ENCODE measurements at places on chromosomes 2 and 18.

- peak; percentile 85 for DNase-seq
Measured at GRCh38 chr2:112482309-112483041, 519 bp downstream of the TTL start.

DNA sequence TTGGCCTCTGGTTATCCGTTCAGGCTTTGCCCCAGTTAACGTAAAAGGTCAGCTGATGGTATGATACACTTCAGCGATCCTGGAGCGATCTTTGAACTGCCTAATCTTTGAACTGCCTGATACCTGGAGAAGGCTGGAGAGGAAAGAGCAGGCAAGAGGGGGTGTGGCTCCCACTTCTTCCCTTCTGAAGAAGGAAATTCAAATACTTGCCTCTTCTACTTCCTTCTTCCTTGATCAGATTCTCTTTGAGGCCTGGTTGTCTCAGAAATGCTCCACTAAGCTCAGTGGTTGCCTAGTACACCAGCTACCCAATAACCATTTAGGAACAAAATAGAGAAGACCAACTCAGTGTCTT, 619 bp downstream of the GALM start:
- DNase-seq = no peak

DNA sequence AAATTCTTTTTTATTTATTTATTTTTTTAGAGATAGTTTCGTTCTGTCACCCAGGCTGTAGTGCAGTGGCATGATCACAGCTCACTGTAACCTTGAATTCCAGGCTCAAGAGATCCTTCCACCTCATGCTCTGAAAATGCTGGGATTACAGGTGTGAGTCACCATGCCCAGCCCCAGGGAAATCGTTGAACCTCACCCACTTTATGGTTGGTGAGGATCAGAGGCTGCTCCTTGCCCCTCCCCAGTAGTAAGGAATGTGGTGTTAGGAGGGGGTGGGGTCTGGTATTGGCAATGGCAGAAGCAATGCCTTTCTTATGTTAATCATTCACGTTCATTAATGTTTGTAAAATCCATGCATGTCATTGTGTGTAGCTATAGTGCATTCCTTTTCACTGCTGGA, 161.9 kb downstream of the SUCLG1 start:
- no peak for DNase-seq

- peak; percentile 10 for DNase-seq
Measured at GRCh38 chr18:44392933-44393332, 287.8 kb upstream of the SETBP1 start.

DNA sequence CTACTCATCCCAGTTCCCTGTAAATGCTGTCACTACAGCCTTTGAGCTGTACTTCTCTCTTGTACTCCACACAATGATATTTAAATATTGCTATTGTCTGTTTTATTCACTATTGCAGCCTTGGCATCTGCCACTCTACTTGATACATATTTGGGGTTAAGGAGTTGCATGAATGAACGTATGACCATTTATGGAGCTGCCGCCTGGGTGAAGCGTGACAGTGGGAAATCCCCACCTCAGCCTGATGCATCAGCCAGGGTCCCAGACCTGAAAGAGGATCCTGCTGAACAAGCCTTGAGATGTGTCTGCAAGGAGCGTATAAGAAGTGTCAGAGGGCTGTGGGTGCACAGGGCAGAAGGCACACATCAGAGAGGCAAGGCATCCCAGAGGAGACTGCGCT, 39.1 kb downstream of the MRPL35 start:
- no peak for DNase-seq

DNA sequence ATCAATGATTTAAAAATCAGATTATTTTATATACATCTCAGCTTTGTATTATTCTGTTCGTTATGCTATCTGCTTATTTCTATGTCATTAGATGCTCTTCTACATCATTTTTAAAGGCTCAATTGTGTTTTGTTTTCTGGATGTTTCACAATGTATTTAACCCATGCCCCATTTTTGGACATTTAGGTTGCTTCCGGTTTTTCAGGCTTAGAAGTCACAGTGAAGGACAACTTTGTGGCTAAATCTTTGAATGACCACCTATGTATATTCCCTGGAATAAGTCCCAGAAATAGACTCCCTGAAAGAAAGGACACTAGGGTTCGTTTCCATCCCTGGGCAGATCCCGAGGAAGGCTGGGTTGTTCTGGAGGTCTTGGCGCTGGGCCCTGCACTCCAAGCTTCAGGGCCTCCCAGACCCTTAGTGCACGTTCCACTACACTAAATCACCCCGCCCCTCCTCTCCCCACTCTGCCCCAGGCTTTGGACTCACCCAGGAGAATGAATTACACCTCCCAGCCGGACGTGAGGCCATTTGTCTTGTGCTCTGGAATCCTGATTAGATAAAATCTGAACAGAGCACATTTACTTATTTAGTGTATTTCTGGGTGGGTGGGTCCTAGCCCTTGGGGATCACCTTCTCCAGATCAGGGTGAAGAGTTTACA, 188.2 kb downstream of the ZFP36L2 start:
- DNase-seq = no peak

- DNase-seq = no peak
Measured at GRCh38 chr2:105865222-105865913, 120.7 kb downstream of the NCK2 start.

- DNase-seq = no peak
Measured at GRCh38 chr2:12619975-12620374, 96.8 kb upstream of the TRIB2 start.

DNA sequence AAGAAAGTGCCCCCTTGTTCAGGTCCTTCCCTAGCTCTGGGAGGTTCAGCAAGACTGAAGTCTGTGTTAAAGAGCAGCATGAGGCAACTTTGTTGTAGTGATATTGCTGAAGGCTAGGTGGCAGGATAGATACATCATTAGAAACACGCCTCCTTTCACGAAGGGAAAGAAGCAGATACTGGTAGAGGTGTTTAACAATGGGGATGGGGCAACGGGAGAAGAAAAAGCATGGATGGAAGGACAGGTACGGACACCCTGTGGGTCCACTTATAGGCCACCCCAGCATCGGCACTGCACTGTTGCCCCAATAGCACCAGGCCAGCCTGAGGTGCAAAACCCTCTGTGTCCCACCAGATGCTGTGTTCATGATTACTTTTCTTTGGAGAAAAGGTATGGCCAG, 3.5 kb upstream of the IGFBP5 start:
- DNase-seq = peak; percentile 65
